AG09309 (cell line): ENCODE measurements at places on chromosomes 3 and 15.

DNA sequence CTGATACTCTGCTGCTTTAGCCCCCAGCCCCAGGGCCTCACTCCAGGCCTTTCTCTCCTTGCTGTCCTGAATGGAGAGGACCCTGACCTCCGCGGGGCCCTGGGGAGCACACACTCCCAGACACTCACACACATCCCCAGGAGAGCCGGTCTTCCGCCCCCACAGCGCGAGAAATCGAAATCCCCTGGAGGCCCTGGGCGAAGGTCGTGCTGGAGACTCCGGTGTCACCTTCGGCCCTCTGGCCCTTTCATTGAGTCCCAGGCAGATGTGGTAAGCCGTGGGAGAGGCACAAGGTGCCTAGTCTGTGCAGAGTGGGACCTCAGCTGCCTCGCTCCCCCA lies 848 bp upstream of the GOLGA8B start:
- no peak for DNase-seq

GRCh38 chr3:126616931-126617330 lies 38.0 kb downstream of the TXNRD3 start:
- DNase-seq, result no peak

DNA sequence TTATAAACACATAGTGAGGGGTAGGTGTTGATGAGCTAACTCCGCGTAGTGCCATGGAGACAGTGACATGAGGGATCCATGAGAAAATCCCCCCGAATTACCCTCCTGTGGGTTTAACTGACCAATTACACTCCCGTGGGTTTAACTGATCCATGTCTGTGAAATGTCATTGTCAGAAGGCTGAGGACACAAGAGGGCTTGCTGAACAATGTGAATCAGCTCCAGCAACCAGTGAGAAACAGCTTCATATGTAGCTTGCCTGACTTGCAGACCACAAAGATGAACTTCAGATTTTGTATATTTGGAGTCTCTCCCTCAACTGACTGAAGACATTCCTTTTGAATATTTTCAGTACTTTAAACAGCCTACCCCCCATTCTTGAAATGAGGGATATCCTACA lies 144.9 kb downstream of the FBN1 start:
- no peak for DNase-seq

DNA sequence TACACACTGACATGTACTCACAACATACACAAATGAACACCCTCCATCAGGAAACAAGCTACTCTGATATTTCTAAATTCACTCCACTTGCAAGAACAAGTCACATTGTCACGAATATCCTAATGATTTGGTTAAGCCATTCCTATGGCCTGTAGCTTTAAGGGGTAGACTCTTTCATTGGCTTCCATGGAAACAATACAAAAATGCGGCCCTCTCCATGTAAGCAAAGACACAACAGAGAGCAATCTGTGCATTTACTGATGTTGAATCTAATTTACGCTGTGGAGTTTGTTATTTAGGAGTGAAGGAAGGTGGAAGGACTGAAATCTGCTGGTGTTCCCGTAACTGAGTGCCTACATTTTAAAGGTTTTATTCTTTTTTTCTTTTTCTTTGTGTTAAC lies 114.5 kb downstream of the FMN1 start:
- no peak for DNase-seq
